Activated T-cell treated with anti-CD3 and anti-CD28 coated beads, Interleukin-2, amount 50 U/mL, for 1 hour (primary cell): ENCODE measurements at places on chromosomes 2 and 18.
A peak's percentile ranks its signal among the peaks of the same experiment; 100 is the strongest.

DNA sequence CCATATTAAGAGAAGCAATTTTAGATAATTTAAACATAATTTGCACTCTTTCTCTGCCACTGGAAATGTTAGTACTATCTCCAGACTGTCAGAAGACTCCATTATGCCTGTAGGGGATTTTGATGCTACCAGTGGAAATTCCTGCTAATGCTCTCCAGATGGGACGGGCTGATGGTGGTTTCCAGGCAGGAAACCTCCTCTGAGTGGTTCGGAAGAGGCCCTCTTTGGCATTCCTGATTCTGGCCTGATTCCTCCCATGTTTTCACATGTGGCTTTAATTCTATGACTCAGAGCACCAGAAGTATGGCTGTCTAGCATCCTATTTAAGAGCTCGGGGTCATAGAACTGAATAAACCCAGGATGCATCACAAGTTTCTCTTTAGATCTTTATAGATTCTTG is 70.9 kb upstream of the ST6GAL2 start:
- no peak for DNase-seq

GRCh38 chr2:24313744-24314632 is 46.3 kb downstream of the ITSN2 start:
- DNase-seq, result no peak

GRCh38 chr2:67666386-67667053 is 269.4 kb downstream of the ETAA1 start:
- DNase-seq, result no peak

- DNase-seq, result no peak
These were observed 23.9 kb downstream of the PIAS2 start for GRCh38 chr18:46893360-46893759.

DNA sequence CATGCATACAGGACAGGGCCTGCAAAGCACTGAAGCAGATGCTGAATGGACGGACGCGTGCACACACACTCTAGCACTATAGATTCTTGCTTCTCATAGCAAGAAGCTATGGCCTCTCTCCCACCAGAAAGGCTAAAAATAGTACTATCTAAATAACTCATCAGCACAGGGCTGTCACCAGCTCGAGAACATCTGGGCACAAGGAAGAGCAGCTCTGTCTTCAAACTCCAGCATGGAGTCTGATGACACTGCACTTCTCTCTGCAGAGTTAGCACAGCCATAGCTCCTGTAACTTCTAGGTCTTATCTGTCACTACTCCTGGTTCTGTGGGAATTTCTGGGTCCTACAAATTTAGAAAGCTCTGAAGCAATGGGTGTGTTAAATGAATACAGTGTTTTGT is 123.5 kb downstream of the MYO5B start:
- DNase-seq, result no peak

- no peak for DNase-seq
These were observed 282.2 kb upstream of the ATP5MC3 start for GRCh38 chr2:175463589-175464310.

GRCh38 chr2:212271583-212271982 is 267.0 kb downstream of the ERBB4 start:
- DNase-seq, result no peak

GRCh38 chr2:11655495-11655894 is 14.5 kb downstream of the NTSR2 start:
- no peak for DNase-seq

DNA sequence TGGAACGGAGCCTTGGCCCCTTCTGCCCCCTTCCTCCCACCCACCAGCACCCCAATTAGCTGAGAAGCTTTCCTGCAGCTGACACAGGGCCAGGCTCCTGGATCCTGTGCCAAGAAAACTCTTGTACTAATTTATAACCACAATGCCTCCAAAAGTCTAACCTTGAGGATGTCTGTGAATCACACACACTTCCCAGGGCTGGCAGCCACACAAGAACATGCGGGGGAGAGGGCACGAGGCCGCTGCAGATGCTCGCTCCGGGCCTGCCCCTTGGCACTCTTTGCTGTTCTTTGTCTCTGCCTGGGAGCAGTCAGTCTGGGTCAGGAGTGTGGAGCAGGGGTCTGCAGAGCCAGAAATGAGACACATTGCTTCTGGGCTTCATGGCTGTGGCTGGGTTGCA is 62.7 kb upstream of the KIF5C start:
- DNase-seq, result no peak

DNA sequence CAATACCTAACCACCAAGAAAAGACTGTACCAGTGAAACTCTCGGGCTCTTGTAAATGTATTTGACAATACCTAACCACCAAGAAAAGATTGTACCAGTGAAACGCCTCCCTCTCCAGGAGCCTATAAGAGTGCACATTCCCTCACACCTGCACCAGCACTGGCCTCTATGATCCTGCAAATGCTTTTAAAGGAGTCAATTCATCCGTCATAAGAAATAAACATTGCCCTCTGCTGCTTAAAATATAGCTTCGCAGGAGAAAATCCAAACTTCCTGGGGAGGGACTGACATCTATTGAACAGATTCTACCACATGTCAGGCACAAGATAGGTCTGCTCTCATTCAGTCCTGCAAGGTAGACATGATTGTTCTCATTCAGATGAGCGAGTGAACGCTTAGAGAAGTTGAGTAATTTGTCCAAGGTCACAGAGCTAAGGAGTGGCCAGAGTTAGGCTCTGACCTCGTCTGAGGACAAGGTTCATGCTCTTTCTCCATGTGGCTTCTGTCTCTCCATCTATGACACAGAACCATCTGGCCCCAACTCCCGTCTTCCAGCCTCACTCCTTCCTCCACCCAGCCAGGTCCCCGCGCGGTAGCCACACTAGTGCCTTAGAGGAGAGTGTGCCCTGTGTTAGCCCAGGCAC is 38.7 kb downstream of the MCFD2 start:
- DNase-seq, result no peak

DNA sequence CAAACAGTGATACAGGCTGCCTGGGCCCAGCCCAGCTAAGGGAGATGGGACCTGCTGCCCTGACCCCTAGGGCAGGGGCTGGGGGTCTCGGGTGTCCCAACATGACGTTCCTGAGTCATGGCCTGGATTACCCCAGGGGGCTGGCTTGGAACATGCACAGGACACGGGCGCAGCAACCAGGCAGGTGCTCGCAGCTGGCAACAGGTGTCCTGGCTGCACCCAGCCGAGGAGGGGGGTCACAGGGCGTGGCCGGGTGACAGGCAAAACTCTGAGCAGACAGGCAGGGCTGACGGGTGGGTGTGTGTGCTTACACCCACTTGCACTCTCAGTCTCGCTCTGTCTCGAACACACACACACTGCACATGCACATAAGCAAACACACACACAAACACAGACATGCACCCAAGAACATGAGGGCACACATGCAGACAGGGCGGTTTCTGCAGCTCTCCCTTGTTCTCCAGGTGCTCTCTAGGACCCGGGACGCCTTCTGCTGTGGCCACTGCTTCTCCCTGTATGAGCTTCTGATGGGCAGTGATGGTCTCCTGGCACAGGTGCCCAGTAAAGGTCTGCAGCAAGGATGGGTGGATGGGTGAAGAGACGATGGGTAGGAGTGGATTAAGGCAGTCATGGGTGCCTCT is 33.7 kb upstream of the TAF1B start:
- no peak for DNase-seq

- DNase-seq, result peak; percentile 33
These were observed 44.9 kb downstream of the TMEM37 start for GRCh38 chr2:119476301-119477112.

- no peak for DNase-seq
These were observed 3.5 kb upstream of the CDC42EP3 start for GRCh38 chr2:37674946-37675345.

DNA sequence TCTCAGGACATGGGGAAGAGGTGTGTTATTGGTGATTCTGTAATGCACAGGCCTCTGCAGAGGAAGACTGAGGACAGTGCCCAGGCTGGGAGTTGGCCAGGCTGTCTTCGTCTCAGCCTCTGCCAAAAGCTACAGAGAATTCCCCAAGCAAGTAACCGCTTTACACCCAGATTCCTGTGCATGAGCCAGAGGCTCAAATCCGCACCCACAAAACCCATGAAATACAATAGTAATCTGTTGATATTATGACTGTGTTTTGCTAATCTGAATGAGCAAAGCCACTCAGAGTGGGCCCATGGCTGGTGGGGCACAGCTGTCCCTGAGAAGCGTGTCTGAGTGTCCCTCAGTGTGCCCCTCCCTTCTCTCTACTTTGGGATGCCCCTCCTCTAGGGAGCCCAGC is 149.5 kb upstream of the PXDN start:
- no peak for DNase-seq

DNA sequence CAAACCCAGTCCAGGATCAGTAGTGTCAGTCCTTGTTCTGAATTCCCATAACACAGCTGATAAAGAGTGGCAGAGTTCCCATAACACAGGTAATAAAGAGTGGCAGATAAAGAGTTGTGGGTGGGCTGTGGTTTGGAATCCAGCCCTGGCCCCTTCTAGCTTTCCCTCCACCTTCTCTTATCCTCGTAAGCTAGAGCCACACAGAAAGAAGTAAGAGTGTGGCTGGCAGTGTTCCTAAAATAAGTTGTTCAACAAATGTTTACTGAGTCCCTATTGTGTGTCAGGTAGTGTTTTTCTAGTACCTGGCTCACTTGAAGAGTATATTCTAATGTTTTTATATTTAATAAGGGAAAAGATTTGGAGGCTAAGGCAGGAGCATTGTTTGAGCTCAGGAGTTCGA is 65.0 kb upstream of the BCL2L11 start:
- no peak for DNase-seq

DNA sequence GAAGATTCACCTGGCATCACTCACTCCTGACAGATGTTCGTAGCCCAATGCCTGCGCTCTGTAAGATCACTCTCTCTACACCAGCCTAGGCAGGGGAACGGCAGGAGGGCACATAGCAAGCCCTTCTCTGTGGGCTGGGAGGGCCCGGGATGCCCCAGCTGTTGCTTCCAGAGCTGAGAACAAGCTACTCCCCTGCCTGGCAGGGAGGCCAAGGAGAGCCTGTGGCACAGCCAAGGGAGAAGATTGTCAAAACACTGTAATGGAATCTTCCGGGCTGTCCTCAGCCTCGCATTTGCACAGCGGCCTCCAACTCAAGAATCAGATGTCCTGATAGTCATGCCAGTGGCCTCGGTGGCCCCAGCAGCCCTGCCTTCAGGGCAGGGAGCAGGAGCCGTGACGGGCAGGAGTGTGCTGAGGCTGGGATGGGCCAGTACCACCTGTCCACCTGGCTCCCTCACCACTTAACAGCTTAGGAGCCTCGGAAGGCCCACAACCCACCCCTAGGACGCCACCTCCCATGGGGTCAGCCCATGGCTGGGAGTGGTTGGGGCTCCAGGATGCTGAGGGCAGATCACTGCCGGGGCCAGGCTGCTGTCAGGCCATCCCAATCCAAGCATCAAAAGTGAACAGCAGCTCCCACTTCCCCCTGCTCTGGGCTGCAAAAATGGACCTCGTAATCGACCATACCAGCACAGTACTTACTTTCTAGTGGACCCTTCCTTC is 21.9 kb upstream of the SLC35F6 start:
- DNase-seq, result no peak

GRCh38 chr2:42547014-42547413 is 21.4 kb upstream of the MTA3 start:
- no peak for DNase-seq

DNA sequence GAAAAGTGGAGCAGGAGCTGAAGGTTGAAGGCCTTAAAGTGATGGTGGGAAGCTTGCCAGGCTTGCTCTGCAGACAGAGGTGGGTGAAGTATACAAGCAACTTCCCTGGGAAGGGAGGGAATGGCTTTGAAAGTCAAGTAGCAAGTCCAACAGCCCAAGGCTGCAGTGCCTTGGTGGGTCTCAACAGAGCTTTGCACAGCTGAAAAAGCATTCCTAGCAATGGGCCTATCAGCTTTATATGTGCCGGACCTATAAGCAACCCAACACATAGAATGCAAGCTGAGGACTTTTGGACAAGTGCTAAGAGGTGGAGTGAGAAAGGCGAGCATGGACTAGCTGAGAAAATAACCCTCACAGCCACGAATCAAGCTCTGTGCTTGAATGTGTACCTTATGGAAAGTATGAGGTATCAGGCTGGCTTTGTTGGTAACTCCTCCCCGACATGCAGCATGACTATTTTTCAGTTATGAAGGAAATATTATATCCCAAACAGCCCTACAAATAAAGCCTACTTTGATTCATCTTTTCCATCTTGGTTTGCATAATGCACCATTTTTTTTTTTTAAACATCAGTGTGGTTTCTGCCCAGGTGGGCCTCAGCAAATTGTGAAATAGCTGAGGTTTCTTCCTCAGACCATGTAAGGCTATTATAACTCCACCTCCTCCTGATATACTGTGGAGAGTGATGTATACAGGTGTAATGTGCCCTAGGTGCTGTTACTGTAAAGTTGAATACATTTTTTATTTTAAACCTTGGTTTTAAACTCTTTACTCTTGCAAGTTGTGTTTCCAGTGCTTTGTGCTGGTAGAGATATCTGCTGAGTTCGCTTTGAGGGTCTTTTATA is 241.4 kb upstream of the CXCR4 start:
- no peak for DNase-seq

- no peak for DNase-seq
These were observed 148.3 kb downstream of the SATB2 start for GRCh38 chr2:199309411-199309810.

- DNase-seq, result no peak
These were observed 219.2 kb downstream of the LRP1B start for GRCh38 chr2:141911485-141912066.

- DNase-seq, result no peak
These were observed 7.8 kb upstream of the RAB31 start for GRCh38 chr18:9700261-9700796.

DNA sequence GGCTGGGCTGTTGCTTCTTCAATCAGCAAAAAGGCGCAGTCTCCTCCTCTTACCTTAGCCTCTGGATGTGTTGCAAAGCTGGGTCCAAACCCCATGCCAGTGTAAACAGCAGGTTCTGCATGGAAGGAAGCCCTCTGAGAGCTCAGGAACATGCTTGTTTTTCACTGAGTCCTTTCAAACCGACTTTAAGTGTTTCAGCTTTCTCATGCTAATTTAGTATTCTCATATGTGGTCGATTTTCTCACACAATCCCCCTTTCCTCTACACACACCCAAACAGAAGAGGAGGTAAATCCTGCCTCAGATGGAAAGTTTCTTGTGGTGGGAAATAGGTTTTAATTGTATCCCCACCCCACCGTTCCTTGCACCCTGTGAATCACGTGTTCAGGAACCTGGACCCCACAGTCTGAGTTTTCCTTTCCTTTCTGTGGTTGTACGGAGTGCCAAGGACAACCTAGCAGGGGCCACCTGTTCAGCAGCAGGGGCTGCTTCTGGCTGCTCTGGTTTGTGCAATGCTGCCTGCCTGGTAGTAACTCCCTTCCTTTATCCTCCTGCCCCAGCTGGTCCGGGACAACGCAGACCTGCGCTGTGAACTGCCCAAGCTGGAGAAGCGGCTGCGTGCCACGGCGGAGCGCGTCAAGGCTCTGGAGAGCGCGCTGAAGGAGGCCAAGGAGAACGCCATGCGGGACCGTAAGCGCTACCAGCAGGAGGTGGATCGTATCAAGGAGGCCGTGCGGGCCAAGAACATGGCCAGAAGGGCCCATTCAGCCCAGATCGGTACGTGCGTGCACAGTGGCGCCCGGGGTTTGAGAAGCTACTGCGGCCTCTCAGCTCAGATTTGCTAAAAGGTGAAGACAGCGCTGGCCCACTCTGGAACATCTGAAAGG is 28.7 kb upstream of the LYPD6B start:
- no peak for DNase-seq
